A673 (cell line): ENCODE measurements at places on chromosomes 5 and 9. TPM values are rescaled to one million over a fixed set of nuclear protein-coding genes. Genes with fewer than 3 reads are reported as not detected.

The SPATA31C1 gene
- not detected in 2 replicates for total RNA-seq

The NDUFB6 gene
- total RNA-seq = 77.5 and 82.6 TPM in 2 replicates

The ADAMTS6 gene
- total RNA-seq = 2.6 and 2.8 TPM in 2 replicates

The ROR2 gene
- total RNA-seq = 12.3 and 17.8 TPM in 2 replicates
